ENCODE measurements at places on chromosomes 2 and 18. TPM values are rescaled to one million over a fixed set of nuclear protein-coding genes. Genes with fewer than 3 reads are reported as not detected.

The EN1 gene
- polyA plus RNA-seq, result not detected

The UGT1A4 gene
- polyA plus RNA-seq, result not detected

The ALK gene
- not detected for polyA plus RNA-seq

The OTOS gene
- not detected for polyA plus RNA-seq
